ENCODE measurements at places on chromosomes 5 and 9.

DNA sequence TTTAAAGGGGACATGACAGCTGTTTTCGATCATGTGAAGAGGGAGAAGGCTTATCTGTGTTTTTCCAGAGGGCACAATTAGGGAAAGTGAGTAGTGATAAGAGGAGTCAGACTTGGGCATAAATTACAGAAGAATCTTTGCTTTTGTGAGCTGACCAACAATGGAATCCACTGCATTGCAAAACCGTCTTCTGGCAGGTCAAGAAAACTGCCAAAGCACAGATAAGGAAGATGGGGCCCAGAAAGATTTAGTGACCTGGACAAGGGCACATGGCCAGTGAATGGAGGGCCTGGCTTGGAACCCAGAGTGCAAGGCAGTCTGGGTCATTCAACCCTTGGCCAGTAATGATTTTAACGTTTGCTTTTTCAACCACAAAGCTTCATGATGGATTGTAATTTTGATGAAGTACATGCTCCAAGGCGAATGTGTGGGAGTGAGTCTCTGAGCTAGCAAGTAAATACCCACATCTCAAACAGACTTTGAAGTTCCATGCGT is 153.2 kb upstream of the MAST4 start:
- DNase-seq: no peak

- DNase-seq: no peak
Observed at GRCh38 chr5:143297756-143298155, 105.7 kb downstream of the NR3C1 start.

GRCh38 chr9:36306471-36307306 is 48.4 kb upstream of the GNE start:
- DNase-seq: no peak

DNA sequence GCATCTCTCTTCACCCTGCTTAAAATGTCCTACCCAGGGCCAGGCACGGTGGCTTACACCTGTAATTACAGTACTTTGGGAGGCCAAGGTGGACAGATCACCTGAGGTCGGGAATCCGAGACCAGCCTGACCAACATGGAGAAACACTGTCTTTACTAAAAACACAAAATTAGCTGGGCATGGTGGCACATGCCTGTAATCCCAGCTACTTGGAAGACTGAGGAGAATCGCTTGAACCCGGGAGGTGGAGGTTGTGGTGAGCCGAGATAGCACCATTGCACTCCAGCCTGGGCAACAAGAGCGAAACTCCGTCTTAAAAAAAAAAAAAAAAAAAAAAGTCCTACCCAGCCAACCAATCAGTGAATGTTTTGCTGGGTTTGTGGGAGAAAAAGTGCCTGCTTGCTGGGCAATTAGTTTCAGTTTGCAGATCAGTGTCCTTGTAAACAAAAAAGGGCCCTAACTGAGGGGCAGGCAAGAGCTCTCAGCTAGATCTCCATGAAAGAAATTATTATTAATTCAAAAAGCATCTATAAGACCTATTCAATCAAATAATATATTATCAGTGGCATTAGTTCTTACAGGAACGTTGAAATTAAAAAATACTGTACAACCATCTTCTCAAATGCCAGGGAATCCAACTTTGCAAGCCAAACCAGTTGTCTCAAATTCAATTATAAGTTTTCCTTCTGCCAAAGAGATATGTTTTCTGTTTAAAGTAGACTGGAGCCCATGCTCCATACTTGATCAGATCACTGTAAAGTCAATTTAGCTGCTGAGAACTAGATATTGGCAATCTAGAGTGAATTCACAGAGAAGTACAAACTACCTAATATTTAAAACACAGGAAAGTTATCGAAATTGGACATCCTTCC is 3.9 kb downstream of the MEGF9 start:
- no peak for DNase-seq

GRCh38 chr9:89706086-89706485 is 101.3 kb downstream of the GADD45G start:
- DNase-seq: no peak

- DNase-seq: no peak
Observed at GRCh38 chr9:88433583-88434255, 45.5 kb downstream of the SPIN1 start.
